ENCODE measurements at places on chromosomes 7 and 10.

GRCh38 chr7:131014906-131015656, 281.1 kb upstream of the KLF14 start:
- no peak for DNase-seq

GRCh38 chr10:50529660-50530059, 94.1 kb downstream of the SGMS1 start:
- no peak for DNase-seq

DNA sequence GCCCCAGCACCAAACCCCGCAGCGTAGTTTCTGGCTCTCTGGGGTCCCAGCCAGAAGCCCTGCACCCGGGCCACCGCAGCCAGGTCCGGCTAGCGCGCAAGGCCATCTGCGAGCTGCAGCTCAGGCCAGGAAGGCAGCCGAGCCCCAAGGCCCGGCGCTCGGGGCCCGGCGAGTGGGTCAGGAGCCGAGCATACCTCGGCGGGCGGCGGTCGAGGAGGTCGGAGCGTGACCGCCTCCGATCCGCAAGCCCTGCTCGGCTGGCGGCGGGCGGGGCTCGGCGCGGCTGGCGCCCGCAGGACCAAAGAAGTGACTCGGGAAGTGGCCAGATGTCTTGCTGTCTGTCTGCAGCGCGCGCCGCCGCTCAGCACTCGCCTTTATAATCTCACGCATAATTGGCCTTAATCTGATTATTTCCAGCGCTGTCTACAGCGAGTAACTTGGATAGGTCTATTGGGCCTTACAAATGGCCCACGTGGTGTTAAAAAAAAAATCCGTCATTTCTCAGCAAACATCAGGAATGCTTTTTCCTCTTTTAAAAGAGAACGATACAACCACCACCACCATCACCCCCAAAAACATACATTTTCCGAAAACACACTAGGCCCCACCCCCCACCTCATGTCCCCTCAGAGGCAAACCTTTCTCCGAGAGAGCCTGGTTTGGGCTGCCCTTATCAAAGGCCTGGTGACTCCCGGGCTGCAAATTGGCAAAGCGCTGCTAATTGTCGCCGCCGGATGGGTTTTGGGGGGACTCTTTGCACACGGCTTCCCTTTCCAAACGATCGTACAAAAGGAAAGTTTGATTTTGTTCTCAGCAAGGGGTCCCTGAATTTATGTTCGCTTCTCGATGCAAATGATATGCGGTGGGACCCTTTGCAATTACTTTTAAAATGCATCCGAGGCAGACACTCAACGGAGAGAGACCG, at the start of gene DRGX:
DRGX (minus strand) TSS at position 349 of the 925 bp plus-strand sequence. CDS start 649 bp downstream, outside the sequence.
- no peak for DNase-seq

DNA sequence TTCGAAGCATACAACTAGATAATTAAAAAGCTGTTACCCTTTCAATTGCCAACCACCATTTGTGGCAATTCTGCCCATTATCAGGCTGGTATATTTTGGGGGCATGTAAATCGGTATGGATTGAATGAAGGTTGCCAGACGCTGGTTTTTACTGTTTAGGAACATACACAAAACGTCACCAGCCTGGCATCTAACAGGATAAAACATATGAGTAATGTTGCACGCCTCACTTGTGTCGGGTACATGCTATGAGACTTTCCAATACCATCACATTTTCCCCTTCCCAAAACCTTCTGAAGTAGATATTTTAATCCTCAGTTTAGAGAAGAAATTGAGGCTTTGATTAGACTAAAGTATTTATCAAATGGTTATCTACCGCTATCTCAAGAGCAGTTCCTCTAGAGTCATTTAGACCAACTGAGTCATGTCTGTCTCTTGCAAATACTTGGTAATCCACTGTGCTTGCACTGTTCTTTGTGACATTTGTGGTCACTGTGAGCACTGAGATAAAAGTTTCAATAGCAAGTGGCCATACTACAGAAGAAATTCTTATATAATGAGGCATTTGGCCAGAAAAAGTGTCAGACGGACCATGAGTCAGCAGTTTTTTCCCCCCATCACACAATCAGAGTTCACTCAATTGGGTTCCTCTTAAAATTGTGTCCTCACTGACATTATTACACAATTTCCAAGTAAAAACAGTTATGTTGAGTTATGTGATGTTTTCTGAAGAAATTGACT, 498.7 kb downstream of the NXPH1 start:
- no peak for DNase-seq

GRCh38 chr10:79409726-79410085, 35.7 kb downstream of the ZCCHC24 start:
- DNase-seq = no peak

- no peak for DNase-seq
Measured at GRCh38 chr7:133709036-133709880, 417.9 kb upstream of the LRGUK start.

- no peak for DNase-seq
Measured at GRCh38 chr10:88457660-88458059, 125.5 kb downstream of the RNLS start.

GRCh38 chr10:8075282-8076260, 21.1 kb downstream of the GATA3 start:
- no peak for DNase-seq

DNA sequence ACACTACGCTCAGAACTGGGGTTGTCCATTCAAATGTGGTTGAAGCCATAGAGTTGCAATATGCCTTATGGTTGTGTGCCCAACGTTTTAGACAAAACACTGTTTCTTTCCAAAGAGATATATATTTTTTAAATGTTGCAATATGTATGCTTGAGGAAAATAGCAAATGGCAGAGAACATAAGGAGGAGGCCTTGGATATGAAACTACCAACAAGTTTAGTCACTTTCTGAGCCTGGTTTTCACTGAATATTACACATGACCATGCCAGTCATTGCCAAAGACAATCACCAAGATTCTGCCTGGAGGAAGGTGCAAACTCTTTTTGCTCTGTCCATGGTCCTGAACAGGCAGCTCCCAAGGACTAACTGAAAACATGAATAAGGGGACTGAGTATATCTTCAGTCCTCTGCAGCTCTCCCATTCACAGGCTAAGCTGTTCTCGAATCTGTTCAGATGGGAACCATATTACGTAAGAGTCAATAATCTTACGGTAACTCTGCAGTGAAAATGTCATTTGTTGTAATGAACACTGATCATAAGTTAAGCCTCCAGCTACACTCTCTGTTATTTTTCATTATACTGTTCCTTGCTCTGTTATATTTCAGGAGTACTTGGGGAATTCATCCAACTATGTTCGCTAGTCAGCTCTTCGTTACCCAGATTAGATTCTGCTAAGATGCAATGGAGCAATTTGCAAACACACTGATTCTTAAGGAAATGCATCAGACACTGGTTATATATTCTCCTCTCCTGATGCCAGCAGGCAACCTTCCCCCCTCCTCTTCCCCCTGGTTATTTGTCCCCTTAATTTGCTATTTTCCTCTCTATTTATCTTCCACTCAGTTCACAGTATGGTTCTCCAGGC, 90.7 kb upstream of the C1QL3 start:
- DNase-seq = no peak

- no peak for DNase-seq
Measured at GRCh38 chr10:31883397-31883796, 45.2 kb downstream of the ARHGAP12 start.

GRCh38 chr10:34506786-34507185, 308.3 kb downstream of the PARD3 start:
- DNase-seq = no peak

- DNase-seq = no peak
Measured at GRCh38 chr7:25167262-25167843, 42.3 kb upstream of the CYCS start.

DNA sequence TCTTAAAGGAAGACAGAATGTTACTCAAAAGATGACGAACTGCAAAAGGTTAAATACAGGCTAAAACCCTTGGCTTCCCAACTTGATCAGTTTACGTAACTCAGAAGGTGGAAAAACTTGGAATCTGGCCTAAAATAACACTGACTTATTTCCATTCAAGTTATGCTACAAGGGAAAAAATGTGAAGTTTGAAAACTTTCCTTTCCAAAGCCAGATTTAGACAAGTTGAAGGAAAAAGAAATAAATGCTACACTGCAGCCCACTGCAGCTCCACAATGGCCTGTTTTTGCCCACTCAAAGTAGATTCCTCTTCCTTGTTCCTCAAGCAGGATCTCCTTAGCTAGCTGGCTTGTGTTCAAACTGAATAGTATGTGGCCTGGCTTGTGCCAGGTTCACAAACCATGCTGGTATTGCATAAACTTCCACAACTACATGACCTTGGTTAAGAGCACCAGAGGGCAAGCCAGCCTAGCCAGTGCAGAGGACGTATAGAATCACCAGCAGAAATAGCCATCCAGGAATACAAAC, 166.2 kb downstream of the CPEB3 start:
- no peak for DNase-seq

DNA sequence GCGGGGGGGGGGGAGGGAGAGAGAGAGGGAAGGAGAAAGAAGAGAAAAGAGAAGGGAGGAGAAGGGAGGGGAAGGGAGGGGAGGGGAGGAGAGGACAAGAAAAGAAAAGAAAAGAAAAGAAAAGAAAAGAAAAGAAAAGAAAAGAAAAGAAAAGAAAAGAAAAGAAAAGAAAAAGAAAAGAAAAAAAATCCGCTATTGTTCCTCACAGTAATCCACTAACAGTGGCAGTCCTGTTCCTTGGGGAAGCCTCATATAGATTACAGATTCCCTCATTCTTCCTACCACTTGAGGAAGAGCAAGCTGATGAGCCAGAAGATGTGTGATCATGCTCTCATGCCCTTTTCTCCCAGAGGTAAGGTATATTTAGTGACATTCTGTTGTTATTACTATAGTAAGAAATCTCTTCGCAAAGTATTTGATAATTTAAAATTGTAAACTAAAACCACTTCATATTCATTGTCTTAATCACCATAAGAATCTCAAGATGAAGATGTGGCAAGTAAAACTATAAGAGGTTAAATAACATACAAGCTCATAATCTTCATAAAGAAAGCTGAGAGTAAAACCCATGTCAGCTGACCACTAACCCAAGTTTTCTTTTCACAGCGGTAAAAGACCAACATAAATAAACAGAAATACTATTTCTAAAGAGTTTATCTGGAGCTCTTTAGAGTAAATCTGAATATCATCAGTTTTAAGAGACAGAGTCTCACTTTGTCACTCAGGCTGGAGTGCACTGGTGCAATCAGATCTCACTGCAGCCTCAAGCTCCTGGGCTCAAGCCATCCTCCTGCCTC, 128.1 kb downstream of the JMJD1C start:
- DNase-seq = no peak

DNA sequence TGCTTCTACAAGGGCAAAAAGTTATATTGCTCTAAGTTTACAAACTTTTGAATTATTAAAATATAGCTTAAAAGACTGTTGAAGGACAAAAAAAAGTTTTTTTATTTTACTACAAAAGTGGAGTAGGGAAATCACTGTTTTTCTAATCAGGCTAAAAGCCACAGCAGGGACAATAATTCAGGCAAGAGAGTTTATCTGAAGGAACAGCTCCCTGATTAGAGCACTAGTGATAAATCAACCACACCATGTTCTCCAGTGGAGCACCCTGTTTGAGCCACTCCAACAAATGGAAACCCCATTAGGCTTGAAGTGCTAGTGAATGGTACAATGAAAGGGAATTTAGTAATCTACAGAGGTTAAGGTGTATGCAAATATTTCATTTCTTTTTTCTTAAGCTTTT, 357.1 kb downstream of the SEMA3D start:
- DNase-seq = no peak

DNA sequence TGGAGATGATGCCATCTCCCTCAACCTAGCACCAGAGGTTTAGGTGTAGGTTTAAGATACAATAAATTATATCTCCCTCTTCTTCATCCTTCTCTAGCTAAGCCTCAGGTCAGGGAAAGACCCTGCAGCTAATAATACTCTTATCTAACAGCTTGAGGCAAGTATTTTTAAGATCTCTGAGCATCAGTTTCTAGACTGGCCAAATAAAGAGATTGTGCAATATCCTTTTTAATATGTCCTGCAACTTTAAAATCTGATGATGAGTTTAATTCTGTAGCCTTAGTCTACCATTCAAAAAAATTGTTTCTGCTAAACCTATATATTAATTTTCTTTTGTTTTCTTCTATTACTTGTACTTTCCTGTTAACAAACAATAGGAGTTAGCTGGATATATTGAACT, 850.8 kb downstream of the GRM8 start:
- DNase-seq = no peak

GRCh38 chr7:155694851-155695250, 50.4 kb downstream of the RBM33 start:
- no peak for DNase-seq

DNA sequence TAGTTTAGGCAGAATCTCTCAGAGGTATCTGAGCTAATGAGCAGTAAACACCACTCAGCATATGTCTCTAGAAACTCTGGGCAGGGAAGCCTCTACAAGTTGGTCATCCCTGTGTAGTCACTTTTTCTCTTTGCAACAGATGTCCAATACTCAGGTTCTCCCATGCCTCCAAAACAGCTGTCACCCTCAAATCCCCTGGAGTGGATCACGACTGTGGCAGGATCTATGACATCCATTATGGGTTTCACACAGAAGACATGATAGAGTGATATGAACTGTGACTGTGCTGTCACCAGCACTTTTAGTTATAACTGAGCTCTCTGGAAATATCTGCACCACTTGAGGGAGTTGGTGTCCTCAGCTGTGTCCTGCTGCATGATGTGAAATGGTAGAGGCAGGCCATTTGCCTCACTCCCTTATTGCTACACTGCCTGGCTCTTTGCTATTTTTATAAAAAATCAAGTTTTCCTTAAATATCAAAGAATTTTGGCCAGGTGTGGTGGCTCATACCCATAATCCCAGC, 24.1 kb upstream of the ZNRF2 start:
- DNase-seq = no peak

DNA sequence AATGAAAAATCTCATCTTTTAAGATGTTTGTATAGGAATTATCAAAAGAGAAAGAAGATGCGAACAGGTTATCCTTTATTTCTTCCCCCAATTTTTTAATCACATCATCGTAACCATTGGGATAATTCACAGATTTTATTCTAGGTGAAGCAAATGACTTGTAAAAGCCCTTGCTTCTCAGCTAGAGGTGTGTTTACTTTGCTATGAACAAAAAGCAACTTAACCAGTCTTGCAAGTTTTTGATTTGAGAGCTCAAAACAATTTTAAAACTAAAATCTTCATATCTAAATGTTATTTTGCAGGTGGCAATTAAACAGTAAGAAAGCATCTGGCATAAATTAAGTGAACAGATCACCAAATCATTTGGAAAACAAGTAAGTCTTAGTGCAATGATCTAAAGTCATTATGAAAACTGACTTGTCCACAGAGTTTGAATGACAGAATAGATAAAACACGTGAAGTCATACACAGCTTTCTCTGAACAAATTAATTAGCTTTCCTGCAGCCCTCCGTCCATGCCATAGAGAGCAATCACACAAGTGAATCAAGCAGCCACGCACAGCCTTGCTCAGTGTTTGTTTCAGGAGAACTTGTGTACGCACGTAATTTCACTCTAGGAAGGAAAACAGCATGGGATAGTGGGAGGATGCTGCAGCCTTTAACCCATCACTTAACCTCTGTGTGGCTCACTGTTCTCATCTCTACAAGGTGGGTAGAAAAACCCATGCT, 85.0 kb upstream of the ZNF800 start:
- DNase-seq = no peak

- DNase-seq = no peak
Measured at GRCh38 chr7:70627461-70627860, 504.5 kb upstream of the GALNT17 start.
